ENCODE measurements at places on chromosomes 12 and 14.

DNA sequence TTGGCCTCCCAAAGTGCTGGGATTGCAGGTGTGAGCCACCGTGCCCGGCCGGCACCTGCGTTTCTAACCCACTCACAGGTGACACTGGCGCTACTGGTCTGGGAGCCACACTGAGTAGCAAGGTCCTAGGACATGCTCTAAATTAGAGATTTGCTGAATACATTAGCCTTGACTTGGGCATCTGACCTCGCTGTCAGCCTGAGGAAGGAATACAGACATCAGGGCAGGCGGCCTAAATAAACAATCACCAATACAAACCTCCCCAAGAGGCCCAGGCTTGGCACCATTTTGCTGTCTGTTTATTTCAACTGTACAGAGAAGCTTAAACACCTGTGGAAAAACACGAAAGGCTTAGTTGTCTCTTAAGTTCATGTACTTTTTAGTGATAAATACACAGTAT, 27.5 kb downstream of the P2RX4 start:
- no peak for DNase-seq

DNA sequence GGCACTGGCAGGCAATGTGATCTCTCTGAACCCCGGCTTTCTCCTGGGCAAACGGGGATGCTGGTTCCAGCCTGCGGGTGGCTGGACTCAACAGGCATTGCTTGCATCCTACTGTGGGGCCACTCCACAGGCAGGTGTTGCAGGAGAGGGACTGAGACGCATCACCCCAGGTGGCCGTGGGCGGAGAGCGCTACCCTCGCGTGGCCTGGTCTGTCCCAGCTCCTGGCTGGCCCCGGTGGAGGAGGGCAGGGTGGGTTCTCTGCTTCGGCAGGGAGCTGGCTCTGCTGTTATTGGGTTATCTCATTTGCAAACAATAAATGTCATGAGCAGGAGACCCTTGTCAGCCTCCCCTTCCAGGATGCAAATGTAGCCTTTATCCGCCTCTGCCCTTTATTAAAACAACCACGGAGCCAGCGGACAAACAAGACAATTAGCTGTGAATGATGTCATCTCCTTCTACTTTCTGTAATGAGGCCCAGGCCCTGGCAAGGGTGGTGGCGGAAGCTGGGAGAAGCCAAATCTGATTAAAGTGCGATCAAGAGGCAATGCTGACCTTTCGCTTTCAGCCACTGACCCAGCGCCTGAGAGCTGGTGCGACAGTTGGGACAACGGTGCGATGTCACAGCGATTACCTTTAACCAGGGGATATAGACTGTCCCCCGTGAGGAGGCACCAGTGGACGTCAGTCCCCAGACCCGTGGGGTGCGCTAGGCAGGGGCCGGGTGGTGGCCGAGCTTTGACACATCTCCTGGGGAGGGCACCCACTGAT, 161.8 kb downstream of the KIF26A start:
- no peak for DNase-seq

DNA sequence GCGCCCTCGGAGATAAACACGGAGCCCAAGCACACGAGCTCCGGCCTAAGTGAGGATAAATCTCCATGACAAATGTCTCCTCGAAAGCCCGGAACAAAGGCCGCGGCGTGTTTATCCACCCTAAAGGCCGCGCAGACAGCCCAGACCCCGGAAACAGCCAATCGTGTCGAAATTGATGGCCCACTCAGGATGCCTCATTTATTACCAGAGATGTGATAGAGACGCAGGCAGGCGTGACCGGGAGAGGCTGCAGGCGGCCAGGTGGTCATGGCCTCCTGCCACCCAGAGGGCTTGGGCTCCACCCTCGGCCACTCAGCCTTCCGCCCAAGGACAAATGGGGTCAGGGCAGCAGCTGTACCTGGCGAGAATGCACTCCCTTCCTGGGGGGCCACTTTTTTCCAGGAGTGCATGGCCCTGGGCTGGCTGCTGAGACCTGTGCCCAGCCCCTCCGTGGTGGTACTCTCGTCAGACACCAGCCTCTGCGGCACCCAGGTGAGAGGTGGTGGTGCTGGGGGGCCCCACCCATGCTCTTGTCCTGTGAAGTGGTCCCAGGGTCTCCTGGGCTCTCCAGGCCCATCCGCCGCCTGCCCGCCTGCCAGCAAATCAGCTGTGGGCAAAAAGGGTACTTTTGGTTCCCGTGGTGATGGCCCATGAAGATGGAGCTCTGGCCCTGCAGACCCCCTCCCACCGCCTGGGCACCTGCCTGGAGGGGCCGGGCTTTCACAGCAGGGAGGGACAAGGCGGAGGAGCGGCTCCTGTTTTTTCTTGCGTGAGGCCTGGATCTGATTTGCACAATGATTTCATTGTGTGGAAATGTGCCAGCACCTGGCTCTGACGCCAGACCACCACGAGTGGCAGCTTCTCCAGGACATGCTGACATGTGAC, 211.5 kb upstream of the C14orf180 start:
- no peak for DNase-seq

- no peak for DNase-seq
These were observed 127.6 kb downstream of the SLC38A6 start for GRCh38 chr14:61108496-61109141.

DNA sequence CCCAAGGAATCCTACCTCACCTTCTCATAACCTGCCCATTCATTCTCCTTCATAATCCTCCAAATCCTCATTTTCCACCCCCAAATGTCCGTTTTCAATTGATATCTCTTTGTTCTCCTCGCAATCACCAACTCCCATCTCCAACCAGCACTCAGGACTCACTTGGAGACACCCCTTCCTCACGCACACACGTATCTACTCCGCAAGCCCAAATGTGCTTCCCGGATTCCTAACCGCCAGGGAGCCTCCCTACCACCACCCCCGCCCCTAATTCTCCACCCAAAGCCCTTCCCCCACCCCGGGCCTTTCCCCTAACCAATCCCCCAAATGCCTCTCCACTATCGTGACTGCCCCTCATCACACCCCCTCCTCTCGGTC, 304 bp downstream of the KCTD10 start:
- no peak for DNase-seq

GRCh38 chr12:49675137-49675536, 32.1 kb downstream of the FMNL3 start:
- no peak for DNase-seq

- DNase-seq = no peak
These were observed 65.1 kb upstream of the GPATCH2L start for GRCh38 chr14:76086636-76087035.

DNA sequence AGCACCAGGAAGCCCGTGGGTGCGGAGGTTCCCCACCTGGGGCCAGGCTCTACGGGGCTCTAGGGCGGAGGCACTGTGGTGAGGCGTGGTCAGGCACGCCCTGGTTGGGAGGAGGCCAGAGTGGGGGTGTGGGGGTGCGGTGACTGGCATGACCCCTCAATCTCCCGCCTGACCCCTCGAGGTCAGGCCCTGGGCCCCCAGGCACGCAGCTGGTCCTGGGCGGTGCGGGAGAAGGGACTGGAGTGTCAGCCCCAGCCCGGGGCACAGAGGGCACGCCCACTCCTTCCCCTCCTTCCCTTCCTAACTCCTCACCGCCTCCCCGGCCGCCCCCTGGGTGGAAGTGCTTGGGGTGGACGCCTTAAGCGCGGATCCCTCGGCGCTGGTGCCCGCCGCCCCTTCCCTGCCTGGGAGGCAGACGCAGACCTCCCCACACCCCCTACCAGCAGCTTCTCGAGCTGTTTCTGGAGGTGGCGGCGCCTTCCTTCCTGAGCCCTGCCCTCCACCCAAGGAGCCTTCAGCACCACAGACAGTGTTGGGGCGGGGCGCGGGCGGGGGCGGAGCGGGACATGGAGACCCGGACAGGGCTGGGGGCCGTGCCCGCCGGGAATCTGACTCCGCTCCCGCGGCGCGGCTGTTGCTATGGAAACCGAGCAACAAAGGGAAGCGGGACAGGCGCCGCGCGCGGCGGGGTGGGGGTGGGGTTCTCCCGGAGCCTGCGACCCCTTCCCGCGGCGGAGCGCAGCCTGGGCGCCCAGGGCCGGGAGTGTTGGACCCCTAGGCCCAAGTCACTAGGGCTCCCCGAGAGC, 741 bp upstream of the CRIP2 start:
- DNase-seq = peak; percentile 99

DNA sequence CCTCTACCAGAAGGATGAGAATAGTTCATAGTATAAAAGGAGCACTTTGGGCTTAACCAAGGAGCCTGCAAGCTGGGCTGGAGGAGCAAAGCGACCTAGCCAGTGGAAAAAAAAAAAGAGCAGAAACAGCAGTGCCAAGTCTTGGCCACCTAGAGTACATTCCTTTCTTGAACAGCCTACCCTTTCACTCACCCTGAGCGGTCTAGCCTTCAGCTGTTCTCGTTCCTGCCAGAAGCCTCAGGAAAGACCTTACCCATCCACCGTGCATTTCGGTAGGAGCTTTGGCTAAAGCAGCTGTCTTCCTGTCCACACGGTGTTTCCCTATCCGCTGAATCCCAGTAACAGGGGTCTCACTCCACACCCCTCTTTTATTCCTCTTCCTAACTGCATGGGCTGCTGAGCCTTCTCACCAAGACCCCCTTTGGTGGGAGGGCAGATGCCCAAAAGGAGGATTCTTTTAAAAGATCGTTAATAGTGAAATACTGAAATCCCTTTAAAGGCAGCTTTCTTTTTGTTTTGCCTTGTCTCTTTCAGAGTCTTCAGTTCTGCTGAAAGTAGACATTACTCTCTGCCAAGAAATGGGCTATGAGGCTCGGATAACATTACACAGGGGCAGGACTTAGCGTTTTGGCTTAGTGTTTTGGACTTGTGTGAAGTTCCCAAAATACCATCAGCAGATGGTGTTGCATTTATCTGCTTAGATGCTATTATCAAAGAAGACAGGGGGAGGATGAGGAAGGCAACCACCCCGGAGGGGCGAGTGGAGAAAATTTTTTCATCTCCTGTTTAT, 88.5 kb upstream of the METAP2 start:
- DNase-seq = no peak

DNA sequence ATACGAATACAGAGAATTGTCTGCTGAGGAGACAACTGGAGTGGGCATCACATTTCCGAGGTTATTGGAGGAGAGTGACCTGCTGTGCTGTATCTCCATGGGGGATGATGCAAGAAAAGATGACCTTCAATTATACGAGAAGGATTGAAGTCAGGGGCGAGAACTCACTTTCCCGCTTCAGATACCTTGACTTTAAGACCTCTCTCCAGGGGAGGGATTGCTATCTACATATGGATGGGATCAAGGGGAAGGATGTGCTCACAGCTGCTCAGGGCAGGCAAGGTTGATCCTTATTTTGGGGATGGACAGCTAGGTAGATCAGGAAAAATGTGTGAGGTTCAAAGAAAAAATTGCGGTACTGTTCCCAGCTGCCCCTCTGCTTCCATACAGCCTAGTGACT, 24.4 kb downstream of the NEUROD4 start:
- DNase-seq = no peak

DNA sequence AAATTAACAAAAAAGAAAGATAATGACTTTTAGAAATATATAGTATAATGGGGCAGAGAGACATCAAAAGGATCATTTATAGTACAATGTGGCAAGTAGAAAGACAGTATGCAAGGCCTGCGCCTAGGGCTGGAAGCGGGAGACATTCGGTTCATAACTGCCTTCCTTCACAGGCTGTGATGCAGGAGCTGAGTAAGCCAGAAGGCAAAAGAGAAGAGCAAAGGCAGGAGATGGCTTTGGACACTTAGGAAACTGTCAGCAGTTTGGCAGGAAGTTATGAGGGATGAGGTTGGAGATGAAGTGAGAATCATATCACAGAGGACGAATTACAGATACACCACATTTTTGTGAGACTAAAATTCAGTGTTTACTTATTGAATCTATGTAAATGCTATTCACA, 97.8 kb downstream of the EPS8 start:
- DNase-seq = no peak

DNA sequence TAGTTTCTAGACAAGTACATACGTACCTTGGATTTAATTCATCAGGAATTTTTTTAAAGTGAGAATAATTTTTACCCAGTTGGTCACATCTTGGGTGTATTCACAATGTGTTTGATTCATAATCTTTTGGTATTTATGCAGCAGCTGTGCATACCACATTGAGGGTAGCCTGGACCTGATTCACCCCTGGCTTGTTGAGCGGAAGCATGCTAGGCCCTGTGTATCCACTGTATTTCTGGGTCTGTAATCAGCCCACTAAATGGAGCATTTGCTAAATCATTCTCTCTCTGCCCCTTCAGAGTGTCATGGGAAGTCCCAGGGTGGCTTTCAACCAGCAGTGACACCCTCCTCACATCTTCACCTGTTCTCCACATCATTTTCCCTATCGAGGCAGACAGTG, 203.8 kb upstream of the RGS6 start:
- DNase-seq = no peak

- DNase-seq = no peak
These were observed 119.3 kb upstream of the OVCH1 start for GRCh38 chr12:29616664-29617406.

- no peak for DNase-seq
These were observed 42.8 kb downstream of the TSPAN9 start for GRCh38 chr12:3119756-3120601.

- DNase-seq = no peak
These were observed 2.8 kb downstream of the SRSF9 start for GRCh38 chr12:120466560-120467315.

- no peak for DNase-seq
These were observed 130.6 kb downstream of the RALGAPA1 start for GRCh38 chr14:35678403-35679028.

- DNase-seq = no peak
These were observed 60.4 kb downstream of the NIN start for GRCh38 chr14:50770586-50770985.

- DNase-seq = no peak
These were observed 114.0 kb downstream of the RPAP3 start for GRCh38 chr12:47591795-47592194.
